ENCODE measurements at places on chromosomes 7 and 10.

DNA sequence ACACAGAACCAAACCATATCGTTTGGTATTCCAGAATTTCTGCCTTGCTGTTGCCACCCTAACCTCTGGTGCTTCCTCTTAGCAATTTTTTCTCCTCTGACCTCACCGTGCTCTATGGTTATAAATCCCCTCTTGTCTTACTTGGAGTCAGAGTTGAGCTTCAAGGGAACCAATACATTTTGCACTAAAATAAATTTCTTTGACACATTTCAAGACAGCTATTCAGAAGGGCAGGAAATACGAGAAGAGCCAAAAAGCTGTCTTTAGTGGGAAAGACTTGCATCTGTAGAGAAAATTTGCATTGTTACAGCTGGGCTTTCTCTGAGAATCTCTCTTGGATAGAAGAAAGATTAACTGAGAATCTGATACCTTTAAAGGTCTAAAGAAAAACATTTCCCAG, 14.5 kb upstream of the AKR1C2 start:
- DNase-seq = no peak

DNA sequence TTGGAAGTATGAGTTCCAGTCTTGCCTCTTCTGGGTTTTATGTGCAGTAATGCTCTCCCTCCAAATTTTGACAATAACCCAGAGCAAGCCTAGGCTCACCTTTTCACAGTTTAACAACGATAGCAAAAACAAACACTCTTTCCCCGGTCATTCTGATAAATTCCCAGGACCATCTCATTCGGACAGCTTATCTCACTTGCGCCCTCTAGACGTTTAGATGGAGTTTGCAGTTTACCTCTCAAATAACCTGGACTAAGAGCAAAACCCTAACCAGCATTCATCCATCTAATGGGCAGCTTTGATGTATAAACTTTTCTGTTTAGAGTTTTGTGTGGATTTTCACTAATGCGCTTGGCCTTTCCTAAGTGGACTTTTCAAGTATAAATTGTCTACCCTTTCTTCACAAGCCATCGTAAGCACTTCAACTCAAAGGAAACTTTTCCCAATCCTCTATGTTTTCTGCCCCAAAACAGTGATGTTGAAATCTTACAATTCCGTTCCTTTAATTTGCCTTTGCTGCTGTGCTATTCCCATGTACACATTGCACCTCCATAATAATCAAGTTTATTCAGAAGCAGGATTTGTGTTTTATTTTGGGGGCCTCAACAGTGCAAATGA, 114.9 kb downstream of the HDAC9 start:
- DNase-seq = no peak

- DNase-seq = no peak
Measured at GRCh38 chr10:22345301-22346095, at the start of gene SPAG6. Gene SPAG6 (plus strand): TSS chr10:22345496. CDS start chr10:22345612, 116 bp downstream.

GRCh38 chr10:119233123-119233820, 25.9 kb downstream of the GRK5 start:
- no peak for DNase-seq

- DNase-seq = no peak
Measured at GRCh38 chr10:114395366-114396022, 8.8 kb downstream of the AFAP1L2 start.

GRCh38 chr7:80641548-80641947, 3.1 kb downstream of the CD36 start:
- no peak for DNase-seq

GRCh38 chr10:554182-554848, 135.2 kb downstream of the DIP2C start:
- no peak for DNase-seq

DNA sequence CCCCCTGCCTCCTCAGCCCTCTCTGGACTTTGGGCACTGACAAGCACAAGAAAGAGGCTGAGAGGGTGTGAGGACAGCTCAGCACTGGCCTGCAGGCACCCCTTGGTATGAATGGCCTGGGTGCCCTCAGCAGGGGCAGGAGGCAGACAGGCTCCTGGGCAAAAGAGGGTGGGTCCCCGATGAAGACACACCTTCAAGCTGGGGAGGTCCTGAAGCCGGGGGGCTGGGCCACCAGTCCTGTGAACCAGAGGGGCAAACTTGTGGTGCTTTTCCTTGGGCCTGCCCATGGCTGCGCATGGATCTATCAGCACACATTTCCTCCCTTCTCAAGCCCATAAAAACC, 22.8 kb downstream of the FAM241B start:
- DNase-seq = no peak

- DNase-seq = no peak
Measured at GRCh38 chr10:121270906-121271305, 327.3 kb downstream of the FGFR2 start.

- DNase-seq = no peak
Measured at GRCh38 chr7:133863362-133864061, 263.6 kb upstream of the LRGUK start.
